AG20443 (cell line): ENCODE measurements at places on chromosomes 1 and 21.
A peak's percentile ranks its signal among the peaks of the same experiment; 100 is the strongest.

GRCh38 chr1:153612755-153613331, at the start of gene S100A16:
TSS of gene S100A16 (minus strand) at chr1:153613137. CDS start at chr1:153608151, 4,986 bp downstream.
- peak; percentile 94 for DNase-seq

DNA sequence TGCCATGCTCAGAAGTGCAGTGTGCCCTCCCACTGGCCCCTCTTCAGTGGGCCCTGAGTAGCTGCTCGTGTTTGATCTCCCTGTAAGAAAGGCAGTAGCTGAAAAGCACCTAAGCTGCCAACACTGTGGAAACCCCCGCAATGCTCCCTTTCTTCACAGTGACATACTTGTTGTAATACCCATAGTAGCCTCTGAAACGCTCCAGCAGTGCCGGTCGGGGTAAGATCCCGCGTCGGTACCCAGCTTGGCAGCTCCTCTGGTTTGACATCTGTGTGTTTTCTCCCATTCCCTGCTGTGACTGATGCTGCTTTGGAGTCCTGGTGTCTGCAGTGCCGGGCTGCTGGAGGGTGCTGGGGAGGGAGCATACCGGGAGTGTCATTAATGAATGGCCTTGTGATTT, 3.6 kb downstream of the CHAF1B start:
- peak; percentile 51 for DNase-seq

DNA sequence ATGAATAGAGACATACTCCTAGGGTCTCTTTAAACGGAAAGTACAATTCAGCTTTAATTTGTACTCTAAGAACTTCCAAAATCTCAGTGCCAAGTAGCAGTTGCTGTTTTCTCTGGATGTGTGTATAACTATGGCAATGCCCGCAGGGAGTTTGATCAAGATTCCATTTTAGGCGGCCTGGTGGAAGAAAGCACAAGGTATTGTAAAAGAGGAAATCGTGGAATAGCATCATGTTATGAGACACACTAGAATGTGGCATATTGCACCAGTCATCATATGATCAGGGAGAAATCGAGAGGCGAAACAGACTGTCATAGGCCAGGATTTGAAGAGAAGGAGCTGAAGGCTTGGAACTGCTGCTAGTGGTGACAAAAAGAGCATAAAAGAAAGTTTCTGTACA, 316.2 kb upstream of the FMN2 start:
- no peak for DNase-seq

- no peak for DNase-seq
Measured at GRCh38 chr1:223234534-223234933, 91.5 kb upstream of the TLR5 start.

- no peak for DNase-seq
Measured at GRCh38 chr1:187762118-187762517, 933.4 kb downstream of the PLA2G4A start.

DNA sequence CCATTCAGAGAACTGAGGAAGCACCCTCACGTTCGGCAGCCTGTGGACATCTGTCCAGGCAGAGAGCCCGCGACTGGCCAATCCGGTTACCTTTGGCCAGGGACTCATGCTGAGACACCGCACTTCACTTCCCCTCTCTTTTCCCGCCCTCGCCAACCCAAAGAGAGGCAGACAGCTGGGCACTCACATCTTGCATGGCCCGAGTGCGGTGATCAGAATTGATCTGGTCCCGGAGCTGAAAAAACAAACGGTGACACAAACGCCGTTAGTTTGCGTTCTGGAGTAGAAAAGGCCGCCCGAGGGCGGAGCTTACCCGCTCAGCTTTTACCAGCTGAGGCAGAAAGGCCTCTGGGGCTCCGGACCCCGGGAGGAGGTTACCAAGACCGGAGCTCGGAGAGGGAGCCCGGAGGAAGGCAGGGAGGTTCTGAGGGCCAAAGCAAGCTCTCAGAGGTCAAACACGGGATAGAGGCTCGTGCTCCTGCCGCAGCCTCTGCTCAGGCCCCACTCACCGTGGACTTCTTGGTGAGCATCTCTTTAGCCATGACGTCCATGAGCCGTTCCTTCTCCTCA, 376 bp downstream of the SF3A3 start:
- peak; percentile 44 for DNase-seq

DNA sequence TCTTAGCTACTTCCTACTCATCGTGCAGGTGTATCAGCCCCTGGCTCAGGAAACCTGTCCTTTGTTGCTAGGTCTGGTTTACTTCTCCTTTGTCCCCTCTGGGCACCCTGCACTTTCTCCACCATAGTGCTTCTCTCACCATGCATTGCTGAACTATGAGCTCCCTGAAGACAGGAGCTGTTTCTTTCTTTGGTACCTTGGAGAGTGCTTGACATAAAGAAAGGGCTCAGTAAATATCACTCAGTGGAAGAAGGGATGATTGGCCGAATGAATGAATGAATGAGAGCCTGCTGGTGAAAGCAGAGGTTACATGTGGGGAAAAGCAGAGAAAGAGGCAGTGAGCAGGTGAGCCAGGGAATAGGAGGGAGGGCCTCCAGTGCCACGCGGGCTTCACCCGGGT, 9.8 kb upstream of the HMGB4 start:
- no peak for DNase-seq

GRCh38 chr1:6950001-6950765, 164.9 kb downstream of the CAMTA1 start:
- no peak for DNase-seq

- no peak for DNase-seq
Measured at GRCh38 chr1:35633547-35633946, 7.8 kb downstream of the PSMB2 start.

GRCh38 chr1:18010945-18011344, 96.7 kb upstream of the IGSF21 start:
- DNase-seq = no peak

DNA sequence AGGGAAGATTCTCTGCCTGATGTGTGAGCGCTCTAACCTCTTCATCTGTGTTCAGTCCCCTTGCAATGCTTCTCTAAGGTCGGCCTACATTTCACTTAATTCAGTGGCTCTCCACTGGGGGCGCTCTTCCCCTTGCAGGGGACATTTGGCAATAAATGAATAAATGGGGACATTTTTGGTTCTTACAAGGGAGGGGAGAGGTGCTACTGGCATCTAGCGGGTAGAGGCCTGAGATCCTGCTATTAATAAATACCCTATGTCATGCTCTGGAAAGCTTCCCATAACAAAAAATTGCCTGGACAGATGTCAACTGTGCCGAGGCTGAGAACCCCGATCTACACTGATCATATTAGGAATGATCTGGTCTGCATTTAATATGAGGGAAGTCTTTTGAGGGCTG, 25.9 kb upstream of the DNAJC11 start:
- DNase-seq = peak; percentile 75

DNA sequence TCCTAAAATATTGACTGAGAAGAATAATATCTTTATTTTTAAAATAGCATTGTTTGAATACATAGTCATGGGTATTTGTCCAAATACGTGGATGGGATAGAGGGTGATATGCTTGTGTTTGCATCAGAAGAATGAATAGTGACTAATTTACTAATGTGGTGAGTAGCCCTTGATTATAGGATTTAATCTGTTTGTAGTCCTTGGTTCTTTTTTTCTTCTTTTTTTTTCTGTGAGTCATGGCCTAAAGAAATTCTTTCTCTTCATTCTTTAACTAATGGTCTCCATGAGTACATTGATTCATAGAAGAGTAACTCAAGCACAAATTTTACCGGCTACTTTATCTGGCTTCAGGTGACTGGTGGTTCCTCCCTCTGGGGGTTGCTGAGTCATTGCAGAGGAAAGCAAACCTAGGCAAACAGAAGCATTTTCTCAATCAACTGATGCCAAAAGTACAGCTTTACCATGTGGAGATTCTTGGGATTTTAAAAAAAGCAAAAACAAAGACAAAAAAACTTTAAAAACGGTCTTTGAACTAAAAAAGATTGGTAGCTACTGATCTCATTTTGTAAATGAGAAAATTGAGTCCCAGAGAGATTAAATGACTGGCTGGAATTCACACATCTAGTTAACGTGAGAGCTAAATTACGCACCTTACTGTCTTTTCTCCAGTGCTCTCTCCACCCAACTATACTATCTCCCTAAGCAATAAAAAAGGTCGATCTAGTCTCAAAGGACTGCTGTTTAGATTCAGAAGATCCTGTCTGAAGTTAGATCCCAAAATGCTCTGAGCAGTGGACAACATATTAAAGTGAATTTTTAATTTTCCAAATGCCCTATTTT, 40.5 kb downstream of the AK5 start:
- peak; percentile 58 for DNase-seq

- no peak for DNase-seq
Measured at GRCh38 chr21:25929856-25930520, 195.2 kb downstream of the GABPA start.

DNA sequence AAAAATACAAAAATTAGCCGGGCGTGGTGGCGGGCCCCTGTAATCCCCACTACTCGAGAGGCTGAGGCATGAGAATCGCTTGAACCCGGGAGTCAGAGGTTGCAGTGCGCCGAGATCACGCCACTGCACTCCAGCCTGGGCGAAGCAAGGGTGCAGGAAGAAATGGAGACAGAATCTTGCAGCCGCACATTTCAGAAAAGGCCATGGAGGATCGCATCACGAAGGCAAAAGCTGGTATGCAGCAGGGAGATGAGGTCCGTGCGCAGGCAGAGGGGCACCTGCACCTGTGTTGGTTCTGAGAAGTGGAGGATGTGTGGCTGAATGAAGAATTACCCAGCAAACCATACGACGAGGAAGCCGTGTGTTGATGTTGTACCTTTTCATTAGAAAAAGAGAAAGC, 53.0 kb upstream of the ABCG1 start:
- DNase-seq = no peak

- no peak for DNase-seq
Measured at GRCh38 chr1:156692925-156693847, 12.2 kb downstream of the CRABP2 start.

- DNase-seq = no peak
Measured at GRCh38 chr1:108645564-108646184, 15.2 kb downstream of the HENMT1 start.
